ENCODE measurements at places on chromosomes 1 and 21. TPM values are rescaled to one million over a fixed set of nuclear protein-coding genes. Genes with fewer than 3 reads are reported as not detected.

- DNase-seq = no peak
These were observed 233.5 kb downstream of the MATN1 start for GRCh38 chr1:30489737-30490389.

GRCh38 chr1:66752000-66752592, at the start of gene DYNLT5:
Gene DYNLT5 (plus strand): TSS chr1:66752459. CDS start chr1:66754659, 2,200 bp downstream.
- DNase-seq = peak; percentile 67

The SLAMF7 gene
- not detected for total RNA-seq

DNA sequence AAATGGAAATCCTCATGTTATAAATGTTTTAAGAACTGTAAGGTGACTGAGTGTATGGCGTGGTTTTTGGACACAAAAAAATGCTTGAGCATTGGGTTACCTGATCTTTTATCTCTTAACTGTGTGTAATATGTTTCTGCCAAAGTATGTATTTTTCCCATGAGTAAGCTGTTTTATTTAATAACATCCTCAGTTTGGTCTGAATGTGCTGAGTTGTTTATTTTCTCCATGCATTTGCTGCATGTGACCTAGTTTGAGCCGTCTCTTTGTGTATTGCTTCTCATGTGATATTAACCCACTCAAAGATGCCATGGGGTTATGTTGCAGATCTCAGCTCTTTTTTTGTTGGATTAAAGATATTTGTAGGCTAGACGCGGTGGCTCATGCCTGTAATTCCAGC, 6.1 kb upstream of the LYPLA2 start:
- no peak for DNase-seq

- DNase-seq = peak; percentile 26
These were observed 17.3 kb downstream of the LRRC52 start for GRCh38 chr1:165560883-165561656.

The SLC35D1 gene
- 3.0 TPM for total RNA-seq

DNA sequence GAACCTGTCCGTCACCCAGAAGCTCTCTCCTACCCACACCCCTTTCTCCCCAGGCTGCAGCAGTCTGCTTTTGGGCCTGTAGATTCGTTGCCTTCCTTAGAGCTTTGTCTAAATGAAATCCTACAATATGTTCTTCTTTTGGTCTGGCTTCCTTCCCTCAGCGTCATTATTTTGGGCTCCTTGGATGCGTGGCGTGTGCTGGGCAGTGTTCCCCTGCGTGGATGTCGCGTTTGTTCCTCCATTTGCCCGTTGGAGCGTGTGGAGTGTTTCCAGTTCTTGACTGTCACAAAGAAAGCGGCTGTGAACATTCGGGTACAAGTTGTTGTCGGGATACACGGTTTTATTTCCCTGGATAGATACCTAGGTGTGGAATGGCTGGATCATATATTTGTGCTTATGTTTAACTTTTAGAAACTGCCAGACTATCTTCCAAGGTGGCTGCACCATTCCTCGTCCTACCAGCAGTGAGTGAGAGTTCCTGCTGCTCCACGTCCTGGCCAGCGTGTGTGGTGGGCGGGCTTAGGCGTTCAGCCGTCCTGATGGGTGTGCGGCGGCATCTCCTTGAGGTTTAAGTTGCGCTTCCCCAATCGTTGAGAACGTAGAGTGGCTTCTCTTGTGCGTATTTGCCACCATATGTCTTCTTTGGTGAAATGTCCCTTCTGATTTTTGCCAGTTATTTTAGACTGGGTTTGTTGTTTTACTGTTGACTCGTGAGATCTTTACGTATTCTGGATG, 31.7 kb downstream of the SKI start:
- no peak for DNase-seq

DNA sequence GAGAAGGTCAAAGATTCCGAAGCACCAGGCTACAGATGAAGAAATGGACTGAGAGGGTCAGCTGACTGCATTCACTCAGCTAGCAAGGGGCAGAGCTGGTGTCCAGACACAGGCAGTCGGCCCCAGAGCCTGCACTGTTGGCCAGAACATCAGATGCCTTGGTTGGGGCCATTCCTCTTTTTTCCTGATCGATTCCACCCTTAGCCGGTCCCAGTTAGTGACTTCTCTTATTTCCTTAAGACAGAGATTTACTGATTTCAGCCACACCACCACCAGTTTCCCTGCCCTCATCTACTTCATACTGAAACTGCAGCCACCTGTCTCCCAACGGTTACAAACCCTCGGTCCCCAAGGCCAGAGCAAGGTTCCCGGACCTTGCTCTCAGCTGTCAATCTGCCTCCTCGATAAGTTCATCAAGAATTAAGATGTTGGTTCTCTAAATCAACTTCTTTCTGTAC, 11.5 kb downstream of the CD58 start:
- no peak for DNase-seq
